ENCODE measurements at places on chromosomes 12 and 14. TPM values are rescaled to one million over a fixed set of nuclear protein-coding genes. Genes with fewer than 3 reads are reported as not detected.

Gene PPP2R5C
- 69.1 TPM for total RNA-seq

Gene NXPH4
- total RNA-seq, result 4.1 TPM

Gene RNASE8
- total RNA-seq, result not detected

Gene KCNH3
- total RNA-seq, result 2.1 TPM

Gene HOTAIR
- total RNA-seq, result 0.21 TPM

Gene CBLN3
- 1.1 TPM for total RNA-seq

Gene TEX52
- total RNA-seq, result not detected

Gene WASHC4
- 26.9 TPM for total RNA-seq

Gene DAO
- total RNA-seq, result not detected

Gene TCL1B
- total RNA-seq, result not detected

Gene KRT80
- total RNA-seq, result 41.2 TPM

Gene MAP1LC3B2
- total RNA-seq, result 1.3 TPM

Gene FOXN3
- 3.5 TPM for total RNA-seq

Gene LAG3
- 1.9 TPM for total RNA-seq

Gene RNF212B
- not detected for total RNA-seq

Gene OTOGL
- not detected for total RNA-seq

Gene HOXC9
- total RNA-seq, result 11.0 TPM

Gene CFAP73
- total RNA-seq, result 0.09 TPM

Gene MANSC1
- 4.6 TPM for total RNA-seq

Gene SOX5
- not detected for total RNA-seq

Gene RGS6
- not detected for total RNA-seq

Gene RERG
- 0.25 TPM for total RNA-seq

Gene PLD4
- total RNA-seq, result 0.05 TPM
